ENCODE measurements at places on chromosomes 13 and 19.

DNA sequence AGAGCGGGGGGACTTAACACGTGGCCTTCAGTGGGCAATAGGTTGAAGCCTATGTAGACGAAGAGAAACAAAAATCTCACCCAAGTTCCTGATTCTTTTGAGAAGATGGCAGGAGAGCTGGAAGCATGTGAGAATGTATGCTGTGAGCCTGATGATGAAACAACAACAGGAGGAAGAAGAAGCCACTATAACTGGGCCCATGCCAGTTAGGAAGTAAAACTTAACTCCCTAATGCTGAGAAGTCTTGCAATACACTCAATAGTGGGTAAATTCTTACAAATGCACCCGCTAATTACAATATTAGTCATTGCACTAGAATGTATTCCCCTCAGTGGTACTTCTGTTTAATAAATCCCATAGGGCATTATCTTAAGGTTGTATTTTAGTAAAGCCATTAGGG is 9.1 kb downstream of the PCDH17 start:
- no peak for DNase-seq

DNA sequence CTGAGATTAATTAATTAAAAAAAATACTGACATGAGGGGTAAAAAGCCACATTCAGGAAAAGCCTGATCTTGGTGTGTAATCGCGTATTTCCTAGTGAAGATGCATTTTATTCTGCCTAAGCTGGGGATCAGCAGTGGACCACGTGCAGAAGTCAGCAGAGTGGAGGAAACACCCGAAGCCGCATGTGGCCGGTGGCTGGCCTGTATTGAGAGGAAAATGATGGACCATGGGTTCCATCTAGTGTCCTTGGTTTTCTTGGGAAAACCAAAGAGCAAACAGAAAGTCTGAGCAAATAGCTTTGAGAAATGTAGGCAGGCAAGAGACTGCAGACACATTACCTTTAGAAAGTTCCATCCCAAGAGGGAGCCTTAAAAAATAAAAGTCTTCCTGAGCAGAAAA is 23.7 kb upstream of the SHISA2 start:
- DNase-seq, result no peak

- no peak for DNase-seq
Observed at GRCh38 chr19:30144242-30144758, 202.3 kb downstream of the URI1 start.

DNA sequence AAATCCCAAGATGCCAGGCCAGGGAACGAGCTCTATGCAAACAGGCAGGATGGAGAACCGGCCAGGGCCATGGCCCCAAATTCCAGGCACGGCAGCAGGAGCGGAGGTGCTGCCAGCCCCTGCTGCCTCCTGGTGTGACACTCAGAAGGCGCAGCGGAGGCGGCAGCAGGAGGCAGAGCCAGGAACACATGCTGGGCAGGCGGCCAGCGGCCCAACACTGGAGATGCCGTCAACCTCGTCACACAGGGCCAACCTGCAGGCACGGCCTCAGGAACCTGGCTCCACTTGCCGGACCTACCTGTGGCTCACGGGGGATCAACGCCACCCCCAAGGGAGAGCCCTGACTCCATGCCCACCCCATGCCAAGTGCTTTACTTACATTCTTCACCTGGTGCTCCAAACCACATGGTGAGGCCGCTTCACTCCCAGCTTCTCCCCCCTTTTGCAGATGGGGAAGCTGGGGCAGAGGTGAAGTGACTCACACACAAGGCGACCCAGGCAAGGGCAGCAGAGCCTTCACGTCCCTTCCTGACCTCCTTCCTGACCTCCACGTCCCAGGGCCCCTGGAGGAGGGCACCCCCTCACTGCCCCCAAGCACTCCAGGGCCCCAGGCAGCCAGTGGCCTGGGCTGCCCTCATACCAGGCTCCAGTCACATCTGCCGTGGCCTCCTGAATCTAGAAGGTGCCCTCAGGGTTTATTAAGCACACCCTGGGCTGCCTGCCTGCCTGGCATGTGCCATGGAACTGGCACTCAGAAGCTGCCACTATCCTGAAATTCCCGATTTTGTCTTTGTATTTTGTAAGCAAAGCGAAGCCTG is 43.5 kb downstream of the GGACT start:
- no peak for DNase-seq

- no peak for DNase-seq
Observed at GRCh38 chr13:101763191-101763590, 310.7 kb downstream of the ITGBL1 start.

GRCh38 chr13:74687442-74688182 is 553.4 kb upstream of the KLF12 start:
- DNase-seq, result no peak

DNA sequence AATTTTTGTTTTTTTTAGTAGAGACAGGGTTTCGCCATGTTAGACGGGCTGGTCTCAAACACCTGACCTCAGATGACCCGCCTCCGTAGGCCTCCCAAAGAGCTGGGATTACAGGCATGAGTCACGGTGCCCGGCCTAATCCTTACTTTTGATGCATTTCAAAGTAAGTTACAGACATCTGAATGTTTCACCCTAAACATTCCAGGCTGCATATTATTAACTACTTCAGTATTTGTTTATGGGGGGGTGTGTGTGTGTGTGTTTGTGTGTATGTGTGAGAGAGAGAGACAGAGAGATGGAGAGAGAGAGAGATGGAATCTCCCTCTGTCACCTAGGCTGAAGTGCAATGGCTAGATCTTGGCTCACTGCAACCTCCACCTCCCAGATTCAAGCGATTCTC is 13.1 kb downstream of the SULT2B1 start:
- DNase-seq, result no peak

DNA sequence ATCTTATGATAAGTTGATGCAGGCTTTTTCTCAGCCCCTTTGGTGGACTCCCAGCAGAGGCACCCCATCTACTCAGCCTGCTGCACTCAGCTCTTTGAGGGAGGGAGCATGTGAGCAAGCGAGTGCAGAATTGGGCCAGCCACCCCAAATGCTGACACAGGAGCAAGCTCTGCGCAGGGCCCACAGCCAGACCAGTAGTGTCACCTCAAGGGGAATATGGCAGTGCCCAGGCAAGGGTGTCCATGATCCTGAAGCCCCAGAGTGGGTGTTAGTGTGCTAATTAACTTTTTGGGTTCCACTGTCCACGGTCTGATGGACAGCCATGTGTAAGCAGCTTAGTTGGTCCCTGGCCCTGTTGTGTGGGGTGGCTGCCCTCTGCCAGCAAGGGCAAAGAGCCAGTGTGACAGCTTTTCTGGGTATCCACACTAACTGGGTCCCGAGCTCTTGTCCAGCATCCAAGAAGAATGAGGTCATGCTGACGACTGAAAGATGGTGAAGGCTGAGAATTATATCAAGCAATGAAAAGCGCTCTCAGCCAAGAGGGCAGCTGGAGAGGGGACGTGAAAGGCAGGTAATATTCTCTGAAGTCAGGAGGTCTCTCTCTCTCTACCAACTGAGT is 898.3 kb upstream of the PCDH9 start:
- DNase-seq, result no peak

GRCh38 chr19:36665832-36666231 is 805 bp downstream of the ZNF461 start:
- no peak for DNase-seq

DNA sequence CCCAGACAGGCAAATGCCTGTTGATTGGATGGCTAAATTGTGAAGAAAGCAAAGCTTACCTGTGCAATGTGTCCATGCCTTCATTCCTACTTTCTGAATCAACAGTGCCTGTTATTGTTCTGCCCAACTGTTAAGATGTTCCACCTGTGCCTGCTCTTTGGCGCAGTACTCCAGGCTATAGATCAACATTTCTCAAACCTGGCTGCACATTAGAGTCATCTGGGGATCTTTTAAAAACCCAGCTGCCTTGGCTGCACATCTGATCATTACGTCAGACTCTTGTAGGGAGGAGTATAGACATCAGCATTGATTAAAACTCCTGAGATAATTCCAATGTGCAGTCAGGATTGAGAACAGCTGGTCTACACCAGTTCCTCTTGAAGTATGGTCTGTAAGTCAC is 16.2 kb upstream of the CPB2 start:
- DNase-seq, result no peak

DNA sequence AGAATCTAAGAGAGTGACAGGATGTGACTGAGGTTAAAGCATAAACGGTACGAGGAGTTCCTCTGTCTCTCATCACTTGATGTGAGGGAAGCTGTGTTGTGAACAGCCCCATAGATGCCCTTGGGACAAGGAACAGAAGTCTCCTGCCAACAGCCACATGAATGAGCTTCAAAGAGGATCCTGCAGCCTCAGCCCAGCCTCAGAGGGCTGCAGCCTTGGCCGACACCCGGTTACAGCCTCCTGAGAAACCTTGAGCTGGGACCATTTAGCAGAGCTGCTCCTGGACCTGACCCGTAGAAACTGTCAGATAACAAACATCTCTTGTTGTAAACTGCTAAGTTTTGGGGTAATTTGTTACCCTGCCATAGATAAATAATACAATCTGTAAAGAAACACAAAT is 54.2 kb downstream of the CCNE1 start:
- DNase-seq, result no peak

GRCh38 chr19:7917267-7918061 is 2.7 kb upstream of the SNAPC2 start:
- no peak for DNase-seq

GRCh38 chr13:34869696-34870095 is 72.4 kb upstream of the NBEA start:
- no peak for DNase-seq

GRCh38 chr19:12954612-12954962 is 2.4 kb downstream of the GADD45GIP1 start:
- DNase-seq, result no peak

DNA sequence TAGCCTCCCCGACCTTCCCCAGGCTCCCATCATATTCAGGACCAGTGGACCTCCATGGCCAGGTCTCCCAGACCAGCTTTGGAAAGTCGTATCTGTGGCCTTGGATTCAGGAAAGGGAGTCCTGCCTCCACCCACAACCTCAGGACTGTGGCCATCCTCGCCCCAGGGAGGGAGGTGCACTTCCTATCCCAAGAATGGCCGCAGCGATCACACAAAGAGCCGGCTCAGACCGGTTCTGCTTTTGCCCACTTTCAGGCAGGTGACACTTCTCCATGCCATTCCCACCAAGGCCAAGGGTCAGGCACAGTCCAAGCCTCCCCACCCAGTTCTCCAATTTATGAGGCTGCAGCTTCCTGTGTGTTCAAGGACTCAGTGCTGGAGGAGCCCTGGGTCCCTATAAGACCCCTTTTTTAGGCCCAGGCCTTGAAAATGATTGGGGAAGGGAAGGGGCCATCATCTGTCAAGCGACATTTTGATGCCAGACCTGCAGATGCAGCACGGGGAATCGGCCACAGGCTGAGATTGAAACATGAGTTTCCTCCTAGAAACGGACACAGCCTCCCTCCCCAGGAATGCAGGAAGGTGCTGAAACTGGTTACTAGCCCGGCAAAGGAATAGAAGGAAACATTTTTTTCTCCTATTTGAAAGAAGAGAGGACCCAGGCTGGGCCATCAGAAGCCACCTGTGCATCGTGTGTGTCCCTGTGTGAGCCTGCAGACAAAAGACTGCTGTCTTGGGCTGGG is 65.6 kb upstream of the USE1 start:
- DNase-seq, result no peak

DNA sequence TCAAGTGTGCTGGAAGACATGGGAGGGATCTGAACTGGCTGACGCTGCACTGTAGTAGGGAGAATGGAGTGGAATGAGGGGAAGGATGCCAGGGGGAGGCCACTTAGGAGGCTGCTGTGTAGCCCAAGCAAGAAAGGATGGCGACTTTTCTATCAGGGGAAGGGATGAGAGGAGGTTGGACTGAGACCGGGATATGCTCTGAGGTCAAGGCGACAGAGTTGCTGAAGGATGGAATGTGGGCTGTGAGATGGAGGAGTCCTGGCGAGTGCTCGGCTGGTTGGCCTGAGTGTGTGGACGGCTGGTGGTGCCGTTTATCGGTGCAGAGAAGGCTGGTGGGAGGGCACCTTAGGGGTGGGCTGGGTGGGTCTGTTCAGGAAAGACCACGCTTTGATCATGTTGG is 45.7 kb downstream of the IRS2 start:
- DNase-seq, result no peak

- no peak for DNase-seq
Observed at GRCh38 chr13:46598140-46598819, 45.3 kb downstream of the LRCH1 start.

- no peak for DNase-seq
Observed at GRCh38 chr19:3698974-3699740, 1.1 kb downstream of the PIP5K1C start.

- DNase-seq, result no peak
Observed at GRCh38 chr13:111139452-111139851, 24.3 kb downstream of the ARHGEF7 start.

GRCh38 chr19:2544576-2545415 is 68.9 kb downstream of the GADD45B start:
- DNase-seq, result no peak

GRCh38 chr13:47418206-47418920 is 521.5 kb upstream of the HTR2A start:
- DNase-seq, result no peak

DNA sequence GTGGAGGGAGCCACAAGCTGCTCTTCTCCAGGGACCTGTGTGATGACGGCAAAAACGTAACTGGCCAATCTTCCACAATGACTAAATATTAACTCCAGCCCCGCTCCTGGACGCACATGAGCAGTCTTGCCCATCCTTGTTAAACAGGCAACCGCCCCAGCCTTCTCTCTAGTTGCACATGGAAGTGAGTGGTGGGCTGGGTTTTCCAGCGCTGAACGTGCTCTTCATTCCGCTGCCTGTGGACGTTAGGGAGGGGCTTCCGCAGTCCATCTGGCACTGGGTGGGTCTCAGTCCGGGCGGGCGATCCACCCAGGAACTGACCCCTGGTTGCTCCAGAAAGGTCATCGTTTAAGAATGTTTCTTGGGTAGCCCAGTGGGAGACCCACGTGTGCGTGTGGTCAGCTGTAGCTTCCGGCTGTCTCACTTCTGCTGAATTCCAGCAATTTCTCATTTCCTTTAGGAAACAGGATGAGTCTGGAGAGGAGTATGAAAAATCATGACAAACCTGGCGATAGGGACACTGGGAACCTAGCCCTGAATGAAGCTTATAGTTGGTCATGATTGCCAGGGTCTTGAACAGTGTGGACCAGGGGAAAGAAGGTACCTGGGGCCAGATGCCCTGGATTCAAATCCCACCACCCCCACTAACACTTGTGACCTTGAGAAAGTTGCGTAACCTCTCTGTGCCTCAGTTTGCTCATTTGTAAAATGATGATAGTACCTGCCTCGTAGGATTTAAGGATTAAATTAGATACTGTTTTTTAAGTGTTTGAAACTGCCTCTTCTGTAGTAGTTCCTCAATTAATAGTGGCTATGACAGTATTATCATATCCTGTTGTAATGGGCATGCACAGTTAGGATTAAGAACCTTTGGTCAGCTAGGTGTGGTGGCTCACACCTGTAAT is 92.6 kb downstream of the SIPA1L3 start:
- no peak for DNase-seq

GRCh38 chr19:38928391-38929001 is 2.1 kb downstream of the SARS2 start:
- no peak for DNase-seq

DNA sequence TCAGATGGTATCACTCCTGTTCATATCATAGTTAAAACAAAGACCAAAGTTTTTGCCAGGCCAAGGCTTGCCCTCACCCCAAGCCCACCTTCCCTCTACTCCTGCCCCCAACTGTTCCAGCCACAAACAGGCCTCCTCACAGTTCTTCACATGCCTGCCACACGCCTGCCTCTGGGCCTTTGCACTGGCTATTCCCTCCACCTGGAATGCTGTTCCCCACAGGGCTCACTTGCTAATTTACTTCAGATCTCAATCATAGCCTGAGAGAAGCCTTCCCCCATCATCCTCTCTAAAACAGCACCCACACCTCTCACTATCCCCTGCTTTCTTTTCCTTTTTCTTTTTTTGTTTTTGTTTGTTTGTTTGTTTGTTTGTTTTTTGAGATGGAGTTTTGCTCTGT is 4.9 kb upstream of the AXL start:
- no peak for DNase-seq

Measured in activated CD4-positive, alpha-beta T cell treated with anti-CD3 and anti-CD28 coated beads, Interleukin-2, amount 50 U/mL, for 24 hours (primary cell).